Motor neuron (in vitro differentiated cells): ENCODE measurements at places on chromosomes 3 and 15. TPM values are rescaled to one million over a fixed set of nuclear protein-coding genes. Genes with fewer than 3 reads are reported as not detected.

DNA sequence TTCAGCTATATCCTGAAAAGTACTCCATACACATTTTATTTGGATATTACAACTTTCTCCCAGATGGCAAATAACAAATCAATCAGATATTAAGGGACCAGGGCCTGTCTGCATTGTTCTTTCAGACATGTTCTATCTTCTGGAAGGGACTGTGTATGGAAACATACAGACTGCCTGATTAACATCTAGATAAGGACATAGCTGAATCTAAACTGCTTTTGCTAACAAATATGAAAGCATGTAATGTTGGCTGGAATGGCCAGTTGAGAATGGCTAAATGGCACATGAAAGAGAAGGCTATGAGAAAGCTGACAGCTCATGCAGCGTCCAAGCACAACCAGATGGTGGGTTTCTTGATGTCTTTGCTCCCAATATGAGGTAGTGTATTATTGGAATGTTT, 149.4 kb downstream of the CFAP20DC start:
- ATAC-seq = no peak

DNA sequence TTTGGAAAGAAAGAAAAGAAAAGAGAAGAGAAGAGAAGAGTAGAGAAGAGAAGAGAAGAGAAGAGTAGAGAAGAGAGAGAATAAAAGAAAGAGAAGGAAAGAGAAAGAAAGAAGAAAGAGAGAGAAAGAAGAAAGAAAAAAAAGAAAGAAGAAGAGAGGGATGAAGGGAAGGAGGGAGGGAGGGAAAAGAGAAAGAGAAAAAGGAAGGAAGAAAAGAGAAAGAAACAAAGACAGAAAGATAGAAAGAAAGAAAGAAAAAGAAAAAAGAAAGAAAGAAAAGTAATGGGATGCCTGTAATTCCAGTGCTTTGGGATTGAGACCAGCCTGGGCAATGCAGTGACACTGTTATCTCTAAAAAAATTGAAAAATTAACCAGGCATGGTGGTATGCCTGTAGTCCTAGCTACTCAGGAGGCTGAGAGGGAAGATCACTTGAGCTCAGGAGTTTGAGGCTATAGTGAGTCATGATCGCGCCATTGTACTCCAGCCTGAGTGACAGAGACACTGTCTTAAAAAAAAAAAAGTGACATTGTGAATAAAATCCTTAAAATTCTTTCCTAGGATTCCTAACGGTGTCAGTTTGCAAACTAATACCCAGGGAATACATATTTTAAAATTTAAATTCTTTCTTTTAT, 1.7 kb downstream of the RASL12 start:
- peak; percentile 9 for ATAC-seq

- no peak for ATAC-seq
These were observed 211.7 kb upstream of the MLF1 start for GRCh38 chr3:158359339-158359738.

DNA sequence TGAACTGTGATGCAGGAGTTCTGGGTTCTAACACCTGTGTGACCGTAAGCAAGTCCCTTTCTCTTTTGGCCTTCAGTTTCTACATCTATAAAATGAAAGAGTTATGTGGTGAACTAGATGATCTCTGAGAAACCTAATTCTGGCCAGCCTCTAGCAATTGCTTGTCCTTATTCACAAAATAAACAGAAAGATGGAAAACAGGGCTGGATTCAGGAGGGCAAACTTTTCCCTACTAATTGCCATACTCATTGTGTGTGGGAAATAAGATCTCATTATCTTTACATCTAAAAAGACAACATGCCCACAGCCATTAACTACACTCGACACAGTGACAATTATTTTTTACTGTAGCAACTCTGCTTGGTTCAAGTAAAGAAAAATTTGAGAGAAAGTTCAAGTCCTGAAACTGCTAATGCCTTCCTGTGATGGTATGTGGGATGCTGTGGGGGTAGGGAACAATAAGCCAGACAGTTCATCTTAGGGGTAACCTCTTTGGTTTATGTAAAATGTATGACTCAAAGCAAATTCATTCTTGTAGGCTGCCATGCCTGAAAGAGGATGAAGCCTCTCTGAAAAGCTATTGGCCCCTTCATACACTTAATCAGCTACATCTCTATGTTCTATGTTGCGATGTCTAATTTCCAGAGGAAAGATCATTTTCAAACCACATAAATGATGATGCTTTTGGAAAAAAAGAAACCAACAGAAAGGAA, 177.6 kb upstream of the BCL6 start:
- ATAC-seq = no peak

DNA sequence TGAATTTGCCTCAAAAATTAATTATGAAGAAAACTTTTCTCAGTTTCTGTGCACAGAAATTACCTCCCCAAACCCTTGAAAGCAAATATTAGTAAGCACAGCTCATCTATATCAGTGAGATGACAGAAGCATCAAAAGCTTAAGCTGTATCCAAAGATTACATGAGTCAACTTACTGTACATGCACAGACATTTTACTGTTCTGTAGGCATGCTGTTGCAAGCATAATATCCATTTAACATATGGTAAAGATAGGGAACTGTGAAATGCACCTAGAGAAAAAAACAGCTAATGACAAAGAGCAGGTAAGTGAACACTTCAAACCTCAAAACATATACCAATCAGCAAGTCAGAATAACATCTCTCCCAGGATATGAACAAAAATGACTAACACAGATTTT, 20.9 kb downstream of the SHOX2 start:
- no peak for ATAC-seq

- peak; percentile 27 for ATAC-seq
These were observed 1.5 kb downstream of the DLL4 start for GRCh38 chr15:40930430-40931299.

- ATAC-seq = no peak
These were observed 74.7 kb upstream of the SOX2 start for GRCh38 chr3:181637056-181637455.

DNA sequence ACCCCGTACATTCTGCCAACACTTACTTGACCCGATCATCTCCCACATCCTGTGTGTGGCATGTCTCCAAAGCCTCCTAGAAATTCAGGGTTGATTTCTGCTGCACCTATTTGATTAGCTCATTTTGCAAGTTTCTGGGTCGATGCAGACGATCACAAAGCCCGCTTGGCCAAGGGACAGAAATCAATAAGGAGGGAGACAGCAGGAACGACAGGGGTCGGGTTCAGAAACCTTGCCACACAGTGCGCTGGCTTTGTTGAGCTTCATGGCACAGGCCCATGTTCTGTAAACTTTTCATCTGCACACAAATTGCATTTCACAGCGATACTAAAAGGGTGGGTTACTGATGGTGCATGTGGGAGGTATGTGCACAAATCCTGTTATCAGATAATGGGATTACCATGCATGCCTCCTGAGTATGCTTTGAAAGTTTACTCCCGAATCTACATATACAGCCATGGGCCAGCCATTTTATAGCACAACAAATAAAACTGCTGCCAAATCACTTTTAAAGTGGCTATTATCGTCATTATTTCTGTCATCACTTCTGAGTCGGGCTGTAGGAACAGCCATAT, 95.9 kb upstream of the ATP11B start:
- no peak for ATAC-seq

- no peak for ATAC-seq
These were observed 13.0 kb downstream of the GP5 start for GRCh38 chr3:194386066-194386465.

Gene DPPA2
- total RNA-seq = not detected in 2 replicates
